Nephron progenitor cell (in vitro differentiated cells): ENCODE measurements at places on chromosomes 3 and 15.

DNA sequence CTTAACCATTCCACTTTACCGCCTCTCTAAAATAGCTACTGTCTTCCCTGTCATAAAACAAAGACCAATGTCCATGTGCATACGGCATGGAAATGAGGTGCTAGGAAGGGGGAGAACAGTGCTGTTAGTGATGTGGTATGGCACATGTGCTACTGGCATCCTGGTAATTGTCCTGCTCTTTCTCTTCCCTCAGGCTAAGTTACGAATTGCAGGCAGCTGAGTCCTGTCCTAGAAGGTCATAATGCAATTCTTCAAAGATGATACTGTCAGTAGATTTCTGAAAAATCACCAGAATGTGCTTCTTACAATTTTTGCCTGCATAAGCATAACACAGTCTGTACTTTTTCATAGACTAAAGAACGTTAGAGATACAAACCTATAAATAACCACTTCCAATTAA lies 216.8 kb downstream of the RSL24D1 start:
- no peak for DNase-seq

- DNase-seq, result no peak
These were observed 3.0 kb downstream of the LIMD1 start for GRCh38 chr3:45597581-45597980.

DNA sequence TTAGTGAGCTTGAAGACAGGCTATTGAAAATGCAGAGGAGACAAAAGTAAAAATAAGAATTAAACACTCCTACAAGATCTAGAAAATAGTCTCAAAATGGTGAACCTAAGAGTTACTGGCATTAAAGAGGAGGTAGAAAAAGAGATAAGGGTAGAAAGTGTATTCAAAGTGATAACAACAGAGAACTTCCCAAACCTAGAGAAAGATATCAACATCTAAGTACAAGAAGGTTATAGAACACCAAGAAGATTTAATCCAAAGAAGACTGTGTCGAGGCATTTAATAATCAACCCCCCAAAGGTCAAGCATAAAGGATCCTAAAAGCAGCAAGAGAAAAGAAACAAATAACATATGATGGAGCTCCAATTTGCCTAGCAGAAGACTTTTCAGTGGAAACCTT lies 23.3 kb downstream of the PDCD10 start:
- DNase-seq, result no peak

- peak; percentile 28 for DNase-seq
These were observed 907 bp downstream of the TATDN2 start for GRCh38 chr3:10248984-10249748.

DNA sequence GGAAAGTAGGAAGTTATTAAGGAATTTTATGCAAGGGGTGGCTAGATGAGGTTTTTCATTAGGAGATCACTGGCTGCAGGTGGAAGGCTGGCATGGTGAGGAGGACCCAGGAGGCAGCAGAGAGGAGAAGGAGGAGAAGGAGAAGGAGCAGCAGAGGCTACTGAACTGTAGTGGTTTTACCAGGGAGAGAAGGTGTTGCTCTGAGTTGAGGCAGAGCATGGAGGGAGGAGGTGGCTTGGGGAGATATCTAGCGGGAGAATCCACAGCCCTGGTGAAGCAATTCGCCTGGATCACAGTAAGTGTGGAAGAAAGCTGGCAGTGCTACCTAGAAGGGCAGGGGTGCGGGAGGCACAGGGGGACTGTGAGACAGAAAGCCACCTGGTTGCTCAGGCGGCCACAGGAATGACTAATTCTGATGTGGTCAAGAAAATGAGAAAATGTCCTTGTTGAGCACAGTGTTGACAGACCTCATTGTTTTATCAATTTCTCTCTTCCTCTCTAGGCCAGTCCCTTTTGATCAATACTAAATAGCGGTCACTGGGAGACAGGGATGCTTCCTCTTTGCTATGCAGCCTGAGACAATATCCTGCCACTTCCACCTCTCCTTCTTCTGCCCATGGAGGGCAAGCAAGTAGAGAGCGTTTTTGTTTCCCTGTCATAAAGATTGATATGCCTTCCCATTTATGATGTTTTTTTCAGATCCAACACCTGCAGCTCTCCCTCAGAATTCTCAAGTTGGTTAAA lies 94.6 kb downstream of the EEFSEC start:
- no peak for DNase-seq

- no peak for DNase-seq
These were observed 868.6 kb downstream of the TBL1XR1 start for GRCh38 chr3:176328666-176329065.
